ENCODE measurements at places on chromosomes 12 and 14.

GRCh38 chr12:102059343-102059742, 2.4 kb downstream of the WASHC3 start:
- DNase-seq, result no peak
- peaks cover 12% of the 10 kb centered on the region for H3K4me1 ChIP-seq
- no peak overlapping the region for H3K4me3 ChIP-seq
- H3K27me3 ChIP-seq, result no peaks in the 10 kb centered on the region
- no peak overlapping the region for H3K27ac ChIP-seq

DNA sequence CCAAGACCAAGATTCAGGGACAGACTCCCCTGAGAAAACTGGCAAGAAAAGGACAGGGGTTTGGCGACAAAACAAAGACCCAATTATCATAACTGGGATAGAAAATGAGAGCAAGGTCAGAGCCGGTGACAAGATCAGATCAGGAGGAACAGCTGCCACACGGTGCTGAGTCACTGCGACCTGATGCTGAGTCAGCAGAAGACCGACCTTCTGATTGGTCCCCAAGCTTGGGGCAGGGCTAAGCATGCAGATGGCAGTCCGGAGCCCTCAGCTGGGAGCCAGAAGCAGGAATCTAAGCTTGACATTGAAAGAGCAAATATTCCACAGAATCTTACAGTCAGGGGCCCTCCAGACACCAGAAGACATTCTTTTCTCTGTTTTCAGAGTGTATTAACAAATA, 19.1 kb upstream of the ARMH4 start:
- no peaks in the 10 kb centered on the region for H3K36me3 ChIP-seq
- H3K27me3 ChIP-seq, result no peaks in the 10 kb centered on the region
- H3K4me3 ChIP-seq, result peak overlapping the region; percentile 18
- peaks cover 8% of the 10 kb centered on the region for H3K4me1 ChIP-seq
- DNase-seq, result peak; percentile 83

GRCh38 chr14:105485739-105486162, 935 bp upstream of the CRIP1 start:
- DNase-seq, result no peak
- H3K27me3 ChIP-seq, result no peaks in the 10 kb centered on the region

DNA sequence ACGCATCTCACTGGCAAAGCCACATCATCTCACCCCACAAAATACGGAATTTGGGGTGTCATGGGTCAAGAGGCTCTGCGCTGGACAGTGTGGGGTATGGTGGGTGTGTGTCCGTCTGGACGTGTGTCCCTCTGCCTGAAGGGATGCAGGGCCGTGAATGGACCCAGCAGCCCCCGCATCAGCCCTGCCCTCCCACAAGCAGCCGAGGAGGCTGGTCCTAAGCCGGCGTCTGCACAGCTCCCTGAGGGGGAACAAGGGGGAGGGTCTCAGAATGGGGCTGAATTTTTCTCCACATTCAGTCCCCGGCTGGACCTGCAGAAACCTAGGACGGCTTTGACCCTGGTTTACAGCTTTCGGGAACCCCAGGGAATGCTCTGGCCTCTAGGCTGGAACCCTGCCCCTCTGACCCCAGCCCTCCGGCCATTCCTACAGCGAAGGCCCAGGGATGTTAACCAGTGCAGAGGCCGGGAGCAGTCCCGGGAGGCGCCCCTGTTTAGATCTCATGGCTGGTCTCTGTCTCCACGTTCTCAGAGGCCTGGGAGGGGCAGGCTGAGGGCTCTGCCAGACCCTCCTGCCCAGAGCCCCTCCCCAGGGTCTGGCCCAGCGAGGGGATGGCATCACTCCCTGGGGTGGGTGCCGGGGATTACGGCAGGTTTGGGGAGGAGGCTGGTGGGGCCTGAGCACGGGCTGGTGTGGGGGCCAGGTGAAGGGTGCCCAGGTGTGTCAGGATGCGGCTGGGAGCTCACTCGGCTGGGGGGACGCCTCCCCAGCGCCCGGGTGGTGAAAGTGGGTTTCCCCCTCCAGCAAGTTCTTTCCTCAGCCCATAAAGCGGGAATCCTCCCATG, 156.5 kb upstream of the C14orf180 start:
- peaks cover 4% of the 10 kb centered on the region for H3K4me1 ChIP-seq
- H3K4me3 ChIP-seq, result no peak overlapping the region
- H3K27ac ChIP-seq, result no peak overlapping the region
- peak; percentile 70 for DNase-seq
- no peaks in the 10 kb centered on the region for H3K36me3 ChIP-seq

- H3K27ac ChIP-seq, result no peak overlapping the region
- peaks cover 15% of the 10 kb centered on the region for H3K36me3 ChIP-seq
- no peaks in the 10 kb centered on the region for H3K27me3 ChIP-seq
- H3K4me3 ChIP-seq, result no peak overlapping the region
- H3K4me1 ChIP-seq, result peaks cover 37% of the 10 kb centered on the region
These were observed 5.9 kb downstream of the GOLGA5 start for GRCh38 chr14:92800012-92800411.

DNA sequence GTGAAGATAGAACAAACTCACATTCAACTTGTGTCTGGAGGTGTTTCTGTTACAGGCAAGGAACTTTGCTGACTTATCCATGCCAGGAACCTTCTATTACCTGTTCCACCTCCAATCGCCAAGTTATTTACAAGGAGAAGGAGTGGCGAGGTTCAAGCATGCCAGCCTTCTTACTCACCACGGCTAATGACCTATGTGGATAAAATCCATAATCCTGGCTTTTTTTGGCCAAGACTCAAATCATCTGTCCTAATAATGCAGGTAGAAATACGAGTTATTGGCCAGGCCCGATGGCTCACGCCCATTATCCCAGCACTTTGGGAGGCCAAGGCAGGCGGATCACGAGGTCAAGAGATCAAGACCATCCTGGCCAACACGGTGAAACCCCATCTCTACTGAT, 241.6 kb downstream of the TMEM132D start:
- H3K4me1 ChIP-seq, result no peaks in the 10 kb centered on the region
- DNase-seq, result no peak
- H3K27me3 ChIP-seq, result no peaks in the 10 kb centered on the region

DNA sequence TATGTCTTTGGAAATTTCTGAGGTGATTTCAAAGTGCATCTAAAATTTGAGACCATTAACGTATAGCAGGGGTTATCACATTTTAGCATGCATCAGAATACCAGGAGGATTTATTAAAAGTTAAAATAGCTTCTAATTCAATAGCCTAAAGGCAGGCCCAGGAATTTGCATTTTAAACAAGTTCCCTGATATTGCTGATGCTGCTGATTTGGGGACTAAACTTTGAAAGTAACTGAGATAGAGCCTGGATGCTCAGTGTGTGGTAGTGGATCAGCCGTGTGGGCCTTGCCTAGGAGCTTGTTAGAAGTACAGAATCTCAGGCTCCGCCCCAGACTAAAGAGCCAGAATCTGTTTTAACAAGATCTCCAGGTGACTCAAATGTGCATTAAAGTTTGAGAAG, 375.0 kb upstream of the FBXO33 start:
- no peaks in the 10 kb centered on the region for H3K4me1 ChIP-seq
- no peaks in the 10 kb centered on the region for H3K27me3 ChIP-seq
- no peak for DNase-seq
- H3K27ac ChIP-seq, result no peak overlapping the region

- no peak overlapping the region for H3K27ac ChIP-seq
- peaks cover 51% of the 10 kb centered on the region for H3K36me3 ChIP-seq
- no peaks in the 10 kb centered on the region for H3K27me3 ChIP-seq
- DNase-seq, result no peak
- no peaks in the 10 kb centered on the region for H3K4me1 ChIP-seq
These were observed 61.0 kb downstream of the KIAA0586 start for GRCh38 chr14:58488550-58488949.

DNA sequence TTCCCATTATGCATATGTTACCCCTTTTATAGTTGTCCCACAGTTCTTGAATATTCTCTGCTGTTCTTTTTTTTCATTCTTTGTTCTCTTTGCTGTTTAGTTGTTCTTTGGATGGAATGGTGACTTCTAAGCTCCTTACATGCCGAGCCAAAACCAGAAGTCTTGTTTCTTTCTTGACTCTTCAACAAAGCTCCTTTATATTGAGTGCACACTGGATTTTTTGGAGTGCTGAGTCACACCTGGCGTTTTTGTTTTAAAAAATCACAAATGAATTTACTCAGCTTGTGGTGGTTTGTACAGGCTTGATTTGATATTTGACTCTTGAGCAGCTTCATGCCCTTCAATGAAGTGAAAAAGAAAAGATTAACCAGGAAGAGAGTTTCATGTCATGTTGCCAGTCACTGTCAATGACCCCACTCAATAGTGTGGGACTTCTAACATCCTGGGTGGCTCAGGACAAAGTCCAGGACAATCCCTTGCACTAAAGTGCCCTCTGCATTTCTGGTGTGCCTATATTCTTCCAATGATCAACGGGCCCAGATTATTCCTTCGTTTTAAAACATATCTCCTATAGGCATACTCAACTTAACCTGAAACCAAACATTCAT, 112.4 kb upstream of the SLC38A4 start:
- H3K4me1 ChIP-seq, result no peaks in the 10 kb centered on the region
- H3K4me3 ChIP-seq, result no peak overlapping the region
- H3K36me3 ChIP-seq, result no peaks in the 10 kb centered on the region
- H3K27me3 ChIP-seq, result no peaks in the 10 kb centered on the region
- H3K27ac ChIP-seq, result no peak overlapping the region

GRCh38 chr12:32821293-32821692, 65.6 kb upstream of the YARS2 start:
- H3K36me3 ChIP-seq, result peaks cover 3% of the 10 kb centered on the region
- no peak overlapping the region for H3K27ac ChIP-seq
- H3K4me3 ChIP-seq, result no peak overlapping the region
- no peak for DNase-seq
- no peaks in the 10 kb centered on the region for H3K4me1 ChIP-seq

GRCh38 chr12:45388545-45388944, 172.7 kb downstream of the ANO6 start:
- no peak overlapping the region for H3K27ac ChIP-seq
- no peaks in the 10 kb centered on the region for H3K27me3 ChIP-seq
- DNase-seq, result no peak
- H3K36me3 ChIP-seq, result peaks cover 49% of the 10 kb centered on the region

DNA sequence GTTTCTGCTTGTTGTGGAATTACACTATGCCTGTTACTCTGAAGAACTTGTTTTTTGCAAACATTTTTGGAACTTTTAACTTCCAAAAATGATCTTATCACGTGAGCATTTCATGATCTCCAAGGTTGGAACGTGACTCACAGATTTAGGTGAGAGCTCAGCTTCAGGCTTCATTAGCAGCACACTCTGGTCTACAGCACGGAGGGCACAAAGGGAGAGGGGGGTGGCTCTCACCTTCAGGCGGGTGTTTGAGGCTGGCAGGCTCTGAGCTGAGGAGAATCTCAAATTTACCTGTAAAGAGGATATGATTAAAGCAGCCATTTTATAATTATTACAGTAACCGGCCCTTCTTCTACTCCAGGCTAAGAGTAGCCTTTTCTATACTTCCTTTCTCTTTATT, 45.3 kb upstream of the PZP start:
- no peak overlapping the region for H3K4me3 ChIP-seq
- no peak overlapping the region for H3K27ac ChIP-seq
- H3K4me1 ChIP-seq, result no peaks in the 10 kb centered on the region
- H3K27me3 ChIP-seq, result no peaks in the 10 kb centered on the region
- H3K36me3 ChIP-seq, result no peaks in the 10 kb centered on the region

GRCh38 chr12:4934407-4935035, 24.8 kb downstream of the KCNA1 start:
- no peak overlapping the region for H3K27ac ChIP-seq
- no peaks in the 10 kb centered on the region for H3K36me3 ChIP-seq
- no peak overlapping the region for H3K4me3 ChIP-seq
- H3K27me3 ChIP-seq, result peaks cover 29% of the 10 kb centered on the region
- DNase-seq, result no peak

DNA sequence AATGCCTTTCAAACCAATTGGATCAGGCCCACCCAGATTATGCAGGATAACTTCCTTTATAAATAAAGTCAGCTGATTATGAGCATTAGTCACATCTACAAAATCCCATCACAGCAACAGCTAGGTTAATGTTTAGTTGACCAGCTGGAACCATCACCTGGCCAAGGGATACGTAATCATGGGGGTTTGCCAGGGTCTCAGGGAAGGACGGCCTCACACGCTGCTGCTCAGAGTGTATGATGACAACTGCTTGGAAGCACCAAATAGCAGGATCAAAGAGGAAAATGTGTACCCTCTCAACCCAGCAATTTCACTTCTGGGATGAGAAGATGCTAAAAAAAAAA, 162.6 kb downstream of the SLC15A4 start:
- no peaks in the 10 kb centered on the region for H3K36me3 ChIP-seq
- no peak overlapping the region for H3K4me3 ChIP-seq
- no peak overlapping the region for H3K27ac ChIP-seq

DNA sequence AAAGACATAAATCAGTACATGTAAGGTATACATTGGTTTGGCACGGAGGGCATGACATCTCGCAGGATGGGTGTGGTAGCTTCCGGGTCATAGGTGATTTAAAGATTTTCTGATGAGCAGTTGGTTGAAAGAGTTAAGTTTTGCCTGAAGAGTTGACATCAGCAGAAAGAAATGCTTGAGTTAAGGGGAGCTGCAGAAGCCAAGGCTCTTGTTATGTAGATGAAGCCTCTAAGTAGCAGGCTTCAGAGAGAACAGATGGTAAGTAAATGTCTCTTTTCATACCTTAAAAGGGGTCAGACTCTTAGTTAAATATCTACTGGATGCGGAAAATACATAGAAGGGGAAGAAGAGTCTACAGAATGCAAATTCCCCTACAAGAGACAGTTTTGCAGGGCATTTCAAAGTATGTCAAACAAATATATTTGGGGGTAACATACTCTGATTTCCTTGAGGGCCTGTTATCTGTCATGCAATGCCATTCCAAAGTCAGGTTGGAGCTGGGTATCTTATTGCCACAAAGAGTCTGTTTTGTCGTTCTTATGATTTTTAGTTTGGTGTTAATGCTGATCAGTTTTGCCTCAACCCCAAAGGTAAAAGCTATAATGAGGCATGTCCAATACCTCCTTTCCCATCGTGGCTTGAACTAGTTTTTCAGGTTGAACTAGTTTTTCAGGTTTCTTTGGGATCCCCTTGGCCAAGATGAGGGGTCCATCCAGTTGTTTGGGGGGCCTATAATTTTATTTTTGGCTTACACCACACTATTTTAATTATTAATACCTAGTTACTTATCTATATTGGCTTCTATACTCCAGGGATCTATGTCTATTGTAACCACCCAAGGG, 67.0 kb downstream of the PTHLH start:
- DNase-seq, result no peak
- no peak overlapping the region for H3K4me3 ChIP-seq
- H3K27ac ChIP-seq, result no peak overlapping the region
- no peaks in the 10 kb centered on the region for H3K4me1 ChIP-seq

- no peaks in the 10 kb centered on the region for H3K27me3 ChIP-seq
- peaks cover 98% of the 10 kb centered on the region for H3K36me3 ChIP-seq
- no peak overlapping the region for H3K27ac ChIP-seq
- no peak for DNase-seq
- no peaks in the 10 kb centered on the region for H3K4me1 ChIP-seq
- no peak overlapping the region for H3K4me3 ChIP-seq
These were observed 71.5 kb downstream of the EP400 start for GRCh38 chr12:132021031-132021871.
